SJSA1 (cell line): ENCODE measurements at places on chromosomes 1 and 21.

- no peak for DNase-seq
Observed at GRCh38 chr1:41954533-41954944, 35.8 kb upstream of the HIVEP3 start.

DNA sequence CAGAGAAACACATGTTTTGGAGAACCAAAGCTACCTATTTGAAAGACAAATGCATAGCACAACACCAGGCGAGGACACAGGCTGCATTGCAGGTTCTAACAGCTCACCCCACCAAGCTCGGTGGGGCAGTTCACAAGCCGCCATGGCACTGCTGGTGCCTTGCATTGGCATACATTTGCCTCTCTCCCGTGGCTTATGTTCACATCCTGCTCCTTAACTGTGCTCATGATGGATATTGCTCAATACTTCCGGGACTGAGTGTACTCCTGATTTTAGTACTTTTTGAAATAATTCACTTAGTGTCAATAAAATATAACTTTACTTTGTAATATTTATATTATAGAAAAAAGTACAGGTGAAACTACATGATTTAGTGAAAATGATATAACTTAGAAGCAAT, 1187.4 kb upstream of the NCAM2 start:
- no peak for DNase-seq

DNA sequence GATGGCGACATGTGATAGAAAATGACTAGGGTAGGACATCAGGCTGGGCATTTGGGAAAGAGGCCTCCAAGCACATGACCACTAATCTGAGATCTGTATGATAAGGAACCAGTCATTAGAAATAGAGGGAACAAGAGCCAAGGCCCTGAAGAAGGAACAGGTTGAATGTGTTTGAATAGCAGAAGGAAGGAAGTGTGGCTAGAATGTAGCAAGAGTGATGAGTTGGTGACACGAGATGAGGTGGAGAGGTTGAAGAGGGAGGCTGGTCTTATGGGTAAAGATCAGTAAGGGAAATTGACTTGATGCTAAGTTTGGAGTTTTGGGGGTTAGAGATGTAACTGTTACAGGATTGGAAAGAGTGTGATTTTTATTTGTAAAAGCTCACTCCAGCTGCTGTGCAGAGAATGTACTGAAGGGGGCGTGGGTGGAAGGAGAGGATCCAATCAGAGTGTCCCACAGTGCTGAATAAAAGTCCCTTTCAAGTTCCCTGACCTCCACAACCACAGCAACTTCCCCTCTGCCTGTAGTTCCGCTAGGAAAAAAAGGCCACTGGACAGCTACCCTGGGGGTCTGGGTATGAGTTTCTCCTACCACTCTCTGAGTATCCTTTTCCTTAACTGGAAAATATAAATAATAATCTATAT, 295.0 kb downstream of the OMA1 start:
- no peak for DNase-seq

DNA sequence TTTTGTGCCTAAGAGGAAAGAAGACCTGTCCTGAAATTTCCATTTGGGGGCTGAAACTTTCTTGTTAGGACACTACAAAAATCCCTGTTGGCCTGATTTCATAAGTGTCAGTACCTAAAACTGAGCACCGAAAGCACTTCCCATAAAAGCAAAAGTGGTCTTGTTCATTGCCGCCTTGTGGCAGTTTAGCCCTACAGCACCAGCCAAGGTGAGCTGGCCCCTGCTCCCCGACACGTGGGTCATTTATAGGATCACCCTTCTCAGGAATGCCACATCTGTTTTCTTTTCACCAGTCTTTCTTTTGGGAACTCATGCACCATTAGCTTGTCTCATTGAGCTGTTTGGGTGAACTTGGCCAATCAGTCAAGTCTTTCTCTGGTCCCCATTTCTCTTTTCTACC, 155.8 kb upstream of the KAZN start:
- DNase-seq = no peak

DNA sequence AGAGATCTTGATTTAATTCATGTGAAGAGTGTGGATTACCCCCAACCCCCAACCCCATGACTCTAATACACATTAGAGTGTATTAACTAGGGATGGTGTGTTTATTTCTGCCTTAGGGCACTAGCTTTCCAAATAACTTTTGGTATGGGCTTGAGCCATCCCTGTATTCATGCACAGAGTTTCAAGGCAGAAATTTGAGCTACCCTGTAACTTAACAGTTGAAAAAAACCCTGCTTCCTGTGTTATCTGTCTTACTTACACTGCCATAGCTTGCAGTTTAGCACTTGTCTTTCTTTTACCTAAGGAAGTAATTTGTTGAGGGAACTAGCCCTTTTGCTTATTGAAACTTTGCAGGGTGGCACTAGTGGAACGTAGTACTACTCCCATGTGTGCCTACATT, 6.3 kb downstream of the SRSF11 start:
- no peak for DNase-seq
